ENCODE measurements at places on chromosomes 6 and 20. TPM values are rescaled to one million over a fixed set of nuclear protein-coding genes. Genes with fewer than 3 reads are reported as not detected.

GRCh38 chr20:44954211-44954610 lies 6.0 kb downstream of the TOMM34 start:
- DNase-seq: no peak

DNA sequence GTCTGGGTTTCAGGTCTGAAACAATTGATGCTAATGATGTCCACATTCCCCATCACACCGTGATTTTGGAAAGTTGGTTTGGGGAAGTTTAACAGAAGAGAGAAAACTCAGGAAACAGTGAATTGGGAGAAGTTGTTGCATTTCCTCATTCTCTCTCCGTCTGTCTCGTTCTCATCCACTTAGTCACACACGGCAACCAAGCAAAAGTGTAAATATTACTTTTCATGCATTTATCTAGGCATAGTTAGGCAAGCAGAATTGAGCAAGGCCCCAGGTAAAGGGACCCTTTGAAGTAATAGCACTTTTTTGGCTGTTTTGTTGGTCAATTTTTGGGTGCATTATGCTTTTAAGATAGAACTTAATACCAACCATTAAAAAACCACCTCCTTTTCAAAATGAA lies 137.0 kb upstream of the SULF2 start:
- no peak for DNase-seq

- no peak for DNase-seq
Observed at GRCh38 chr6:159017757-159018559, 18.0 kb upstream of the RSPH3 start.

DNA sequence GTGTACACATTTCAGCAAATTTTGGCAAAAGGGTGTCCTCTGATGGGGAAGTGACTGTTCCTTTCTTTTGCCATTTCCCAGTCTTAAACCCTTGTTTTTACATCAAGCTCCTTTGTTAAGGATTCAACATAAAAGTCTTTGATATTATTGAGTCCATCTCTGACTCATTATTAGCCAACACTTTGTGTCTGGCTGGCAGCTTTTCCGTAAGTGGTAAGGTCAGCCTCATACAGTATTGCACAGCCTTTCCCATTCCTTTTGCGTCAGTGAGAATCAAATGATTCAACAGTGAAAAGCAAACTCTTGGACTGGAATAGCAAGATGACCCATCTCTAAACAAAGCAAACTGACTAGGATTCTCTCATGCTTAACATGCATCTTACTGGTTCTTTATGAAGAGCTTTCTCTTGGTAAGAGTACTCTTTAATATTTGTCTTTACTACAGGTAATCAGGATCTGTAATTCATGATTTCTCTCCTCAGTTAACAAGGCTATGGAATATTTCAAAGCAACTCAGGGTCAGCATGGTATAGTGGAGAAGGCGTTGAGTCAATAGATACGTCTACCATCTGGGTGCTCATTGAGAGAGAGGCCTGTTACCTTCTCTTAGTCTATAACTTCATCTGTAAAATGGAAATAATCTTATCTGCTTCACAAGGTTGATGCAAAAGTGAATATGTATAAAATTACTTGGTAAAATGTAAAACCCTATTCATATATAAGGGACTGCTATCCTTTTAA lies 183.6 kb downstream of the PRL start:
- no peak for DNase-seq

- DNase-seq: no peak
Observed at GRCh38 chr6:209432-210103, 82.7 kb upstream of the DUSP22 start.

DNA sequence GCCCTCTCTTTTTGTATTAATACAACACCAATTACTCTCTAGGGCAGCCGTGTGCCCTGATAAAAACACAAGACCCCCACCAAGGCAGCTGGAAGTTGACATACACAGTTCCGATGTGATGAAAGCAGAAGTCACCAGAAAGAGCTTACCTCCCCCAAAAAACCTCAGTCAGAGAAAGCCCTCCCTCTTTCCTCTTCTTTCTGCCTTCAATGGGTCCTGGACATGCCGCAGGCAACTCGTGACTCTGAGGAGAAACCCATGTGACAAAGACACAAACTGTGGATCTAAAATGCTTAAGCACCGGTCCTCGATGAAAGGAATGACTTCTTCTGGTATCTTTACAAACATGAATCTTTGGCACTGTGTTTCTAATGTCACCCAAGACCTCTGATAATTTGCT lies 117.7 kb upstream of the CCDC28A start:
- no peak for DNase-seq

GRCh38 chr20:9068841-9069663 lies at the start of gene PLCB4:
Gene PLCB4 (plus strand): TSS chr20:9069087. CDS start chr20:9307815, 238,728 bp downstream.
- no peak for DNase-seq

- DNase-seq: no peak
Observed at GRCh38 chr20:60570481-60571277, 612.5 kb downstream of the CDH26 start.

DNA sequence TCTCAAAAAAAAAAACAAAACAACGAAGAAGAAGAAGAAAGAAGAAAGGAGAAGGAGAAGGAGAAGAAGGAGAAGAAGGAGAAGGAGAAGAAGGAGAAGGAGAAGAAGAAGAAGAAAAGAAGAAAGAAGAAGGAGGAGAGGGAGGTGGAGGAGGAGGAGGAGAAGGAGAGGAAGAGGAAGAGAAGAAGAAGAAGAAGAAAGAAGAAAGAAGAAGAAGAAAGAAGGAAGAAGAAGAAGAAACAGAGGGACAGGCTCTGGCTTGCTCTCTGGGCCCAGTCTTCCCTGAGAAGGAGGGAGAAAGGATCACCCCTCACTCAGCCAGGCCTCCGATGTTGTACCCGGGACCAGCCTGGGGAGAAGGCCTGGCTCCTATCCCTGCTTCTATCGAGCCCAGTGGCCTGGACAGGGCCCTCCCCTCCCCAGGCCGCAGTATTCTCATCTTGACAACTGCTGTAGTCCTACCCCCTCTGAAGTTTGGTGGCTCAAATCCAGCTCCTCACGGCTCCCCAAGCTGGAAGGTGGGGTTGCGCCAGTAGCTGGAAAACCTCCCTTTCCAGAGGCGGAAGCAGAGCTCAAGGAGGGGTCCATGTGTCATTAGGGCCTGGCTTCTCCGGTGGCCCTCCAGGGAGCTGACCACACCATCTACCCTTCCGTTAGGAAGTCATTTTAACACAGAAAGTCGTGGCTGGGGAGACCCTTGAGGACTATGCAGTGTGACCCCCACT lies 18.9 kb downstream of the C6orf132 start:
- DNase-seq: no peak

DNA sequence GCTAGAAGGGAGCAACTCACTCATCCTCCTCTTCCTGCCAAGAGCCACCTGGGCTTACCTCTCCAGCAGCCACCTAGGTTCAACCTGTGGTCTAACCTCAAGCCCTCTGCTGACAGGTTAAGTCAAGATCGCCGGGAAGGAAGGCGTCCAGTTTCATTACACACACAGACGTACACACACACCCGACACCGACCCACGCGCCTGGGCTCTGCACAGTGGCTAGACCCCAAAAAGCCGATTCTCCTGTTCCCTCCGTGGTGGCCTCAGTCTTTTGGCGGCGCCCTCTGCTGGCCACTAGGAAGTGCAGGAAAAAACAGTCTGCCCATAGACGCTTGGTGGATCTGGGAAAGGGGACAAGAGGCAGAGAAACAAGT lies 52.8 kb downstream of the MRPL14 start:
- DNase-seq: peak; percentile 88

DNA sequence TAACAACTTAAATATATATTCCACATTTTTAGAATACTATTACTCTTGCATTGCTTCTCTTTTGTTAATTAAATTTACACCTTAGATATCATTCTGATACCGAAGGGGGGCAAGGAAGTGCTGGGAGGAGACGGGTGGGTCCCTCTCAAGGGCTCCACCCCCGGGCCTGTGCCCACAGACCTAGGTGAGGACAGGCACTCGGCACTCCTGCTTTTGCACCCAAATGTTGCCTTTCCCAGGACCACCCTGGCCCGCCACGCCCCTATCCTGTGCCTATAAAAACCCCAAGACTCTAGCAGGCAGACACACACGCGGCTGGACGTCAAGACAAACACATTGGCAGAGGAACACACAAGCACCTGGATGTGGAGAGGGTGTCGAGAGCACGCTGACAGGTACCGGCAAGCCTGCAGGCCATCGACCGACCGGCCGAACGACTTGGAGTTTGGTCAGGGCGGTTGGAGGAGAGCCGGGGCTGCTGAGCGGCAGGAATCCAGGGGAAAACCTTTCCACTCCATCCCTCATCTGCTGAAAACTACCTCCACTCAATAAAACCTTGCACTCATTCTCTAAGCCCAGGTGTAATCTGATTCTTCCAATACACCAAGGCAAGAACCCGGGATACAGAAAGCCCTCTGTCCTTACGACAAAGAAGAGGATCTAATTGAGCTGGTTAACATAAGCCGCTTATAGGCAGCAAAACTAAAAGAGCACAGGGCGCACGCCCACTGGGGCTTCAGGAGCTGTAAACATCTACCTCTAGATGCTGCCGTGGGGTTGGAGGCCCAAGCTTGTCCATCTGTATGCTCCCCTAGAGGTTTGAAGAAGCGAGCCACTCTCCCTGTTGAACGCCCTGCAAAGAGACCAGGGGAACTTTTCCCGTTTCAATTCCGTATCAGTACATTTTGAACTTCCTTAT lies 197.4 kb upstream of the PRSS16 start:
- DNase-seq: no peak

- no peak for DNase-seq
Observed at GRCh38 chr6:35152067-35152707, 11.0 kb upstream of the TCP11 start.

SNAP91 gene
- not detected for total RNA-seq

KCNK5 gene
- total RNA-seq: not detected

Data from OCI-LY7 (cell line).